ENCODE measurements at places on chromosomes 5 and 9.
A peak's percentile ranks its signal among the peaks of the same experiment; 100 is the strongest.

GRCh38 chr5:82387001-82387818 is 109.1 kb upstream of the RPS23 start:
- no peaks in the 10 kb centered on the region for H3K4me1 ChIP-seq
- no peaks in the 10 kb centered on the region for H3K27me3 ChIP-seq
- no peak overlapping the region for H3K27ac ChIP-seq
- no peaks in the 10 kb centered on the region for H3K36me3 ChIP-seq

GRCh38 chr9:32526041-32526706 is at the start of gene RIGI:
Gene RIGI, minus strand, starts transcription at chr9:32526196. Its CDS starts 30 bp downstream, at chr9:32526166.
- H3K36me3 ChIP-seq, result no peaks in the 10 kb centered on the region
- peak within 1 kb of the TSS; percentile 88 for H3K4me3 ChIP-seq
- no peaks in the 10 kb centered on the region for H3K27me3 ChIP-seq
- DNase-seq, result peak; percentile 79

DNA sequence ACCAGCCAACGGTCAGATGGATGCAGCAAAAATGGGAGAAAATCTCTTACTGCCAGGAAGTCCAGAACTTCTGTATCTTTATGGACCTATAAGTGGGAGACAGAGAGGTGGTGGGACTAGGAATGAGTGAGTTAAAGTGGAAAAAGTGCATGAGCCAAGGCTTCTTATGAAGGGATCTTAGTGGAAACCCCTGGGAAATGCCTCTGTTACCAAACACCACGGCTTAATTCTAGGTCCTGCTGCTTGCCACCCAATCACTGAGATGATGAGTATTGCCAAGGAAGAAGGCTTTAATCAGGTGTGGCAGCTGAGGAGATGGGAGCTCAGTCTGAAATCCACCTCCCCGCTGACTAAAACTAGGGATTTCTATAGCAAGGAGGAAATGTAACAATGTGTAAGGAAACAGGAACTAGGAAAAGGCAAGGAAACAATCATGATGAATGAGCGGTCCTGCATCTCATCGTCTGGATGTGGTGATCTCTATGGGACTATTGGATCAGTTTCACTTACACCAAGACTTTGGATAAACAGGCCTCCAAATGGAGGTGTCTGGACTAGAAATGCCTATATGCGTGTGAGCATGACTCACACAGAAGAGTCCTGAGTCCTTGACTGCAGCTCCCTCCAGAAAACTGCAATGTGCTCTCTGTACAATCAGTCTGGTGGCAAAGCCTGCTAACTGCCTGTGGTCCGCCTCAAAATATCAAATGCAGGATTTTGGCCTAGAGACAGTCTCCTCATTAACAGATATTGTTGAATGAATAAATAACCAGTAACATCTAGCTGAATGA is 98.2 kb upstream of the PRR16 start:
- DNase-seq, result no peak
- H3K4me1 ChIP-seq, result no peaks in the 10 kb centered on the region
- H3K27me3 ChIP-seq, result no peaks in the 10 kb centered on the region
- no peak overlapping the region for H3K4me3 ChIP-seq

GRCh38 chr9:76873056-76873792 is 32.7 kb downstream of the PRUNE2 start:
- no peaks in the 10 kb centered on the region for H3K36me3 ChIP-seq
- no peak for DNase-seq
- no peaks in the 10 kb centered on the region for H3K27me3 ChIP-seq
- H3K4me1 ChIP-seq, result no peaks in the 10 kb centered on the region
- no peak overlapping the region for H3K4me3 ChIP-seq
- H3K27ac ChIP-seq, result no peak overlapping the region

- no peak overlapping the region for H3K4me3 ChIP-seq
- peak; percentile 41 for DNase-seq
- peaks cover 7% of the 10 kb centered on the region for H3K27me3 ChIP-seq
- no peak overlapping the region for H3K27ac ChIP-seq
- H3K36me3 ChIP-seq, result no peaks in the 10 kb centered on the region
- H3K4me1 ChIP-seq, result peaks cover 15% of the 10 kb centered on the region
Observed at GRCh38 chr9:105405514-105406131, 42.2 kb upstream of the FSD1L start.

DNA sequence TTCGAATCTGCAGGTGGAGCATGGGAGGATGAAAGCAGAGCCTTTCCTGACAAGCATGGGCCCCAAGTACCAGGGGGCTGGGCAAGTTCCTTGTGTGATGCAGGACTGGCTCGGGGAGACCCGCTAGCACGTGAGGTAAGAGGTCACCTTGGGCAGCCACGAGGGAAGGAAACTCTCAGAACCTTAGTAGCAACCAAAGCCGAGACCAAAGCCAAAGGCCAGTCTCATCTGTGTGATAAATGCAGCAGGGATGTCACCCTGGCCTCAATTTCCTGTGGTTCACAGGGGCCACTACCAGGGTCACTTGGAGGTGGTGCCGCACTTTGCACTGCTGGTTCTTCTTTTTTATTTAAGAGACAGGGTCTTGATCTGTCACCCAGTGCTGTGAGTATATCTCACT is 39.5 kb downstream of the PRRT1B start:
- H3K27ac ChIP-seq, result peak overlapping the region; percentile 42
- H3K27me3 ChIP-seq, result no peaks in the 10 kb centered on the region
- no peak for DNase-seq
- H3K4me3 ChIP-seq, result no peak overlapping the region
- H3K4me1 ChIP-seq, result peaks cover 17% of the 10 kb centered on the region
- H3K36me3 ChIP-seq, result peaks cover 70% of the 10 kb centered on the region

DNA sequence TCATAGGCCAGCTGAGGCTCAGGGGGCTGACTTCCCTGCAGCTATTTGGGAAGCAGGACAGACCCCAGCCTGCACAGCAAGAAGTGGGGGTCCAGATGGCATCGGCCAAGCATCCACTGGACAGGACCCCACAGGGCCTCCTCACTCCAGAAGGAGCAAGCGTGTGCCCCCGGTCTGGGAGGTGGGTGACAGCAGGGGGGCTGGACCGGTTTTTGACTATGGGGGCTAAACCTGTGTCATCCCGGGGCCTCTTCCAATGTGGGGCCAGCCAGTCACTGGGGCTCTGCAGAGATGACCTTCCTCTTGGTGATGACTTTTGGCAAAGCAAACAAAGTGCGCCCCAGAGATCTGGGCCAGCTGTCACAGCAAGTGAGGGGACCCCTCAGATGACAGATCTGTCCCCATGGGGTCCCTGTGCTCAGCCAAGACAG is 163.9 kb downstream of the OLFM1 start:
- H3K27me3 ChIP-seq, result no peaks in the 10 kb centered on the region
- no peak for DNase-seq
- H3K4me1 ChIP-seq, result no peaks in the 10 kb centered on the region
- no peak overlapping the region for H3K4me3 ChIP-seq

DNA sequence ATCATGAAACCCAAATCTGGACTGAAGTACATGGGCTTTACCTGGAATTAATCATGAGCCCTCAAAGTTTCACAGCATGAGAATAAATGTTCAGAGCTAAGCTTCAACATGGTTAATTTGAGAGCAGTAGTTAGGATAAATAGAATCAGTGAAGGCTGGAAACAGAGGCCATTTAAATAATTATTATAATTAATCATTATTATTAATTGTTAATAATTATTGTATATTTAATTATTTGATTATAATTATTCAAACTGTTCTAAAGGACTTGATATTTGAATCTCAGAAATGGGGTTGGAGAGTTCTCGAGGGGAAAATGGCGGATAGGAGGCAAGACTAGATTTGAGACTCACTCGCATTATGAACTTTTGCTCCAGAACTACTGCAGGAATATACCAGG is 119.6 kb upstream of the ITGA1 start:
- H3K27ac ChIP-seq, result no peak overlapping the region
- H3K4me3 ChIP-seq, result no peak overlapping the region
- H3K4me1 ChIP-seq, result no peaks in the 10 kb centered on the region
- no peaks in the 10 kb centered on the region for H3K27me3 ChIP-seq
- no peaks in the 10 kb centered on the region for H3K36me3 ChIP-seq
- DNase-seq, result no peak

DNA sequence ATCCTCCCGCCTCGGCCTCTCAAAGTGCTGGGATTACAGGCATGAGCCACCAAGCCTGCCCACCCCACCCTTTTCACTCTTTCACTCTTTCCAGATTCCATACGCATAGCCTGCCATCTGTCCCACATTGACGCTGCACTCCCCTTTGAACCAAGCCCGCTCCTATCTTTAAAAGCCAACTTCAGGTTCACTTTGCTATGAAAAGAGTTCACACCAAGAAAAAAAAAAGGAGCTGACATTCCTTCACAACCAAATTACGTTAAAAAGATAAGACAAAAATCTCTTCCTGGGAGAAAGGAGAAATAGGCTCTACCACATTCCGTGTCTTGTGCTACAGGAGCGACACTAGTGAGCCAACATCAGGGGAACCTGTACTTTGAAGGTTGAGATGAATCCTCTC is 41.5 kb downstream of the DMRT1 start:
- H3K4me1 ChIP-seq, result no peaks in the 10 kb centered on the region
- no peaks in the 10 kb centered on the region for H3K27me3 ChIP-seq
- H3K27ac ChIP-seq, result no peak overlapping the region
- DNase-seq, result no peak

- peak overlapping the region; percentile 59 for H3K27ac ChIP-seq
- H3K4me1 ChIP-seq, result peaks cover 19% of the 10 kb centered on the region
Observed at GRCh38 chr9:129027685-129028191, 393 bp downstream of the SH3GLB2 start.

DNA sequence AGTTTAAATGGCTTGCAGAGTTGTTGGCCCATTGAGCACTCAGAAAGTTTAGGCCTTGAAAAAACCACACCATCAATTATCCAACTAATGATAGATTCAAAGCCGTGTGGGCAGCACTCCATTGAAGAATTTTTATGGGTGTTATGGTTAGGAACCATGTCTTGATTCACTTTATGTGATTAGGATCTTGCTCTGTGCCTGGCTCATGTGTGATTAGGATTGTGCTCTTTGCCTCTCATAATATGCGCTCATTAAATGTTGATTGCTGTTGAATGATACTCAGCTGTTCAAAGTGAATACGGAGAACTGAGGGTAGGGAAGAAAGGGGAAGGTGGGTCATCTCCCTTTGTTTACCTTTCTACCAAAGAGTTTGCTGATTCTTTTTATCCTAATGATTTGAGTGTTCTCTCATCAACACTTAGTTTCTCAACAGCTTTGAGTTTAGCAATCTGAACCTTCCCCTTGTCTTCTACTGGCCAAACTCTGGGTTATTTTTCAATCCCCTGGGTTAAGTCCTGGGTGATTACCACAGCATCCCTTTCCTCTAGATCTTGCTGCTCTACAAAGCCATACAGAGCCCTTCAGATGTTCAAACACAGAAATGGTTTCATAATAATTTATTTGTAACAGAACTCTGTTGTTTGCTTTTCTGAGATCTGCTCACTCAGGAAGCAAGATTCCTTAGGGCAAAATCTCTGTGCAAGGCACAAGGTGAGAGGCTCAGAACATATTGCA is 668.8 kb upstream of the RGMB start:
- H3K4me3 ChIP-seq, result no peak overlapping the region
- no peaks in the 10 kb centered on the region for H3K27me3 ChIP-seq
- DNase-seq, result no peak
- no peaks in the 10 kb centered on the region for H3K4me1 ChIP-seq
- no peak overlapping the region for H3K27ac ChIP-seq
- no peaks in the 10 kb centered on the region for H3K36me3 ChIP-seq

DNA sequence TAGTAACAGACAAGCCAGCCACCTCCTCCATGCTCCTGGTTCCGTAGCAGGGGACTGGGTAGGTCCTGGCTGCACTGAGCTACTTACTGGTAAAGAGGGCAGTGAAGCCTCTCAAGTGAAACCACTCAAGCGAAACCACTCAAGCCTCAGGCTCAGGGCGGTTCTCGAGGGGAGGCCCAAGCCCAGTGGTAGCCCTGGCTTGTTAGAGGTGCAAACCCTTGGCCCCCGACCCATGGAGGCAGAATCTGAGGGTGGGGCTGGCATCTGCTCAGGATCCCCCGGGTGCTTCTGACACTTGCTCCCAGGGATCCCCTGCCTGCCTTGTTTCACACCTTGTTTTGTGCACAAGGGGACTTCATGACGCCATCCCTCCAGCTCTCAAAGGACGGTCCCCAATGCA is 76.5 kb upstream of the OLFM1 start:
- no peaks in the 10 kb centered on the region for H3K36me3 ChIP-seq
- H3K4me1 ChIP-seq, result no peaks in the 10 kb centered on the region
- H3K27me3 ChIP-seq, result no peaks in the 10 kb centered on the region
- DNase-seq, result no peak
- no peak overlapping the region for H3K27ac ChIP-seq

- no peak for DNase-seq
- no peaks in the 10 kb centered on the region for H3K27me3 ChIP-seq
- no peaks in the 10 kb centered on the region for H3K4me1 ChIP-seq
- H3K36me3 ChIP-seq, result no peaks in the 10 kb centered on the region
- H3K4me3 ChIP-seq, result no peak overlapping the region
- no peak overlapping the region for H3K27ac ChIP-seq
Observed at GRCh38 chr5:156020647-156021046, 306.3 kb upstream of the SGCD start.

DNA sequence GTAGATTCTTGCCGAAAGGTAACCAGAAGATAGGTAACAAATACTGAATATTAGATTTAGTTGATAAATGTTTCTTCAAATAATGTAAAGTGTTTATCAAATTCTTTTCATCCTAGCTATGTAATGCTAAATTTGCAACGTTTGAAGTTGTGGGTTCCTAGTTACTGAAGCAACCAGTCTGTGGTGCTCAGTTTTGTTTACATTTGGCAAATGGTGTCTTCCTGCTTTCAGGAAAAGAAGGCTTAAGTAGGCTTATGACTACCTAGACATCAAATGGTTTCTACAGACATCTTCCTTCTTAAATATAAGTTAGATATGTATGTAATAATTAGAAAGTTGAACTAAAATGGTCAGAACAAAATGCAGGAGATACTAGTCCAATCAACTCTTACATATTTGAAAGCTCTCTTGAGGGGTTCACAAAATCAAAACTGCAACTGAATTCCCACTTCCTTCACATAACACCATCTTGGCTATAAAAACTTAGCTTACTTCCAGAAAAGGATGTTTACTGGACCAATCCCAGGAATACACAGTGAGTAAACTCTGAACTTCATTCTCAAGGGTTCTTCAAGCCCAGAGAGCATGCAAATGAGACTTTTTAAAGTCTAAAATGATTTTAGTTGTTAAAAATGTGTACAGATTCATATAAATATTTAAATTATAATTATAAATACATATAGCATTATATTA is 125.7 kb upstream of the ITGA1 start:
- H3K4me3 ChIP-seq, result no peak overlapping the region
- no peaks in the 10 kb centered on the region for H3K27me3 ChIP-seq
- no peak overlapping the region for H3K27ac ChIP-seq
- no peak for DNase-seq
- no peaks in the 10 kb centered on the region for H3K4me1 ChIP-seq
- no peaks in the 10 kb centered on the region for H3K36me3 ChIP-seq

DNA sequence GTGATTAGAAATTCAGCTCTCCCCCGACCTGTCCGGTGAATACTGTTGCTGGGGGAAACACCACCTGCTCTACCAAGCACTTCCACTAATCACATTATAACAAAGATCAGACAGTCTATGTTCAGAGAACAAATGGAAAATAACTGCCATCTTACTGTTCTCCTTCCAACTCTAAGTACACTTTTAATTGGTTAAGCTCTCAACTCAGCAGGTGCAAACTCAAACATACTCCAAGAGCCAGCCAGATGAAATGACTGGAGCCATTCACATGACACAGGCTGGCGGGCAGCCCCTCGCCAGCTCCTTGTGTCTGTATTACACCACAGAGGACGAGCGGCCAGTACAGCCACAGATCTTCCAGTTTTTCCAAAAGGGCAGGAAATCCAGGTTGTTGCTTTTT is 16.1 kb downstream of the LIFR start:
- DNase-seq, result no peak
- H3K27ac ChIP-seq, result no peak overlapping the region
- H3K4me3 ChIP-seq, result no peak overlapping the region
- H3K36me3 ChIP-seq, result no peaks in the 10 kb centered on the region
- H3K4me1 ChIP-seq, result no peaks in the 10 kb centered on the region

Data from effector memory CD4-positive, alpha-beta T cell (primary cell).